ENCODE measurements at places on chromosomes 4 and X. TPM values are rescaled to one million over a fixed set of nuclear protein-coding genes. Genes with fewer than 3 reads are reported as not detected.
A peak's percentile ranks its signal among the peaks of the same experiment; 100 is the strongest.

DNA sequence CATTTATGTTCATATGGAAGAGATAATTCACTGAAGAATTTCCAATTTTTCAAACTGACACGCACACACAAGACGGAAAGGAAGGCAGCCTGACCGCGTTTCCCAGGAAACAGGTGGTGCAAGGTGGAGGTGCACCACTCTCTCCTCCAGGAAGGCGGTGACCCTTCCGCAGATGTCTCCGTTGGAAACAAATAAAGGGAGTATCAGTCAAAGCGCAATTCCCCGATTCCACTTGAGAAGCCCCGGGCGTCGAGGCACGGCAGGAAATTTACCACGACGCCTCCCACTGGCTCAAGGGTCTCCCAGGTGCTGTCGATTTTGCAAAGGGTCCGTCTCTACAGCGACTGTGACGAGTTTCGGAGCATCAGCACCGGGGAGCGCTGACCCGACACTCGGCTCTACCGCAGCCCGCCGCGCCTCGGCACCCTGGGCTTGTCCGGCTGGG, 770 bp upstream of the TIGD2 start:
- DNase-seq: peak; percentile 36

GRCh38 chr4:103934178-103934789, 214.5 kb upstream of the TACR3 start:
- DNase-seq: no peak

DNA sequence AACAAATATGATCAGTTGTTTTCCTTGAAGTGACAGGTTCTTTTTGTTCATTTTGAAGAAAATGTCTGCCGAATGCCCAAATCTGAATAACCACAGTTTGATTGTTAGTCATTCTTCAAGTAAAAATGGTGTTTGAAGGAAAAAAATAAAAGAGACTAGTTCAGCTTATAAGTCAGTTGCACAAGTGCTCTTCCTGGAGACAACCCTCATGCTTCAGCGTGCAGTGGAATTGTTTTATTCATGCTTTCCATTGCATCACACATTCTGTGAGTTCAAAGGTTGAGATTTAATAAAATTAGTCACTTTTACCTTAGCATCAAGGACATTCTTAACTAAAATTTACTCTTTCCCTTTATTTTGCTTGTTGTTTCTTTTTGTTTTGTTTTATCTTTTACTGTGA, 404.9 kb downstream of the ZNF674 start:
- DNase-seq: no peak

DNA sequence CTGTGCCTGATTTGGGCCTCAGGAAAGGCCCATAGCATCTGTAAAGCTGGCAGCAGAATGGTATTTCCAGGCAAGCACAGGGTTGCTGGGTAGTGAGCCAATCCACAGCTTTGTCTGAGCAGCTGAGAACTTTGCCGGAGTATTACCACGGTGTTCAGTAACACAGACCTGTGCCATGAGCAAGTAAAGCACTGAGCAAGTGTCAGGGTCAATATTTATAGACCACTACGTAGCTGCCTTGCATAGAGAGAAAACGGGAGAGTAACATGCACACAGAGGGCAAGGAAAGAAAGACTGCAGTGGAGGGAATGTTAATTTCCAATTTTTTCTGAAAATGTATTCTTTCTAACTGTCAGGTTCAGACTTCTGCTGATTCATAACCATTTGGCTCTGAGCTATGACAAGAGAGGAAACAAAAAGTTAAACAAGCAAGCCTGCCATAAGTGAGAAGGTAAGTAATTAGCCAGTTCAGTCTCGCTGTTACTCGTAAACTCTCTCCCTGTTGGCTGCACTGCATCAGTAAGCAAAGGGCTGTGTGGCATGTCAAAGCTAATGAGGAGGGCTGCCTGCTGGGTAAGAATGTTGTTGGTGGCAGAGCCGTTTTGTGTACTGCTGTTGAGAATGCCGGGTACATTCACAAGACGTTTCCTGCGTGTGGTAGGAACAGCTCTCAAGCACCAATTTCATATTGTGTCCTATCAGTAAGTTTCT, 238.1 kb downstream of the BMPR1B start:
- no peak for DNase-seq

DNA sequence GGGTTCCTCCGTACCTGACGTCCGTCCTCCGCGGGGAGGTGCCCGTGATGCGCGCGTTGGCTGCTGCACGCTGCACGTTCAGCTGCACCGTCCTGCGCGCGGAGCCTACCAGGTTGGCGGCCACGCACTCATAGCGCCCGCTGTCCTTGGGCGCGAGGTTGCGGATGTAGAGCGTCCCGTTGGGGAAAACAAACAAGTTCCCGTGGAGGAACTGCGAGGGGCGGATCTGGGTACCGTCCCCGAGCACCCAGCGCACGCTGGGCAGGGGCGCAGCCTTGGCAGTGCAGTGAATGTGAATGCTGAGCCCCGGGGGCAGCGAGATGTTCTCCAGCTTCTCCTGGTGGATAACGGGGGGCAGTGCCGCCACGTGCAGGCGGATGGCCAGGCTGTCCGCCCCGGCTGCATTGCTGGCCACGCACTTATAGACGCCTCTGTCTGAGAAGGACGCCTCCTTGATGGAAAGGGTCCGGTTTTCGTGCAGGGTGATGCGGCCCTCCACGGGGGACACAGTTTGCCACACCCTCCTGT, 29.2 kb downstream of the MXRA5 start:
- DNase-seq: no peak

The KLKB1 gene
- total RNA-seq: 0.14 TPM

GRCh38 chr4:131347816-131348215, 1801.3 kb upstream of the PCDH10 start:
- DNase-seq: no peak

- DNase-seq: no peak
Observed at GRCh38 chrX:78063687-78064086, 40.4 kb upstream of the PGK1 start.

The BMX gene
- not detected for total RNA-seq

All from activated CD8-positive, alpha-beta memory T cell treated with anti-CD3 and anti-CD28 coated beads, Interleukin-2, amount 10 ng/mL, durations not matched to agents 7 days and 5 days (primary cell).